GM23248 (cell line): ENCODE measurements at places on chromosomes 2 and 18. TPM values are rescaled to one million over a fixed set of nuclear protein-coding genes. Genes with fewer than 3 reads are reported as not detected.

Gene IL37
- not detected in 2 replicates for total RNA-seq

Gene DNAJC5G
- total RNA-seq = not detected in 2 replicates

Gene CHRNG
- not detected in 2 replicates for total RNA-seq

GRCh38 chr2:215369181-215369760 lies 57.4 kb downstream of the ATIC start:
- DNase-seq = peak; percentile 56
- no peak overlapping the region for H3K4me3 ChIP-seq
- H3K4me1 ChIP-seq = peaks cover 40% of the 10 kb centered on the region
- peak overlapping the region; percentile 70 for H3K27ac ChIP-seq

DNA sequence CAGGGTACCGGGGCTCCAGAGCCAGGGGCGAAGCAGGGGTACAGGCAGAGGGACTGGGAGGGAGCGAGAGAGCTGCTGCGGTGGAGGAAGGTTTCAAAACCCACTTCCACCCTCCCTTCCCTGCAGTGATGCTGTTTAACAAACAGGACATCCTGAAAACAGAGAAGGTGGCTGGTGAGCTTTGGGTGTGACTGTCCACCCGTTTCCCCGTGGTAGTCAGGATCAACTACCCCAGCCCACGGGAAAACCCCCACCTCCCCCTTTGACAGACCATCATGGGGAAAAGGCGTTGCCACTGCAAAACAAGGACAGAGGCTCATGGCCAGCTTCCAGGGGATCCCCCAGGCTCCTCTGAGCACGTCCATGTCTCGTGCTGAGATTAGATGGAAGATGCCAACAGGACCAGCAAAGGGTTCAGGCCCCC lies 12.9 kb downstream of the TMEM185B start:
- H3K27ac ChIP-seq = no peak overlapping the region
- H3K27me3 ChIP-seq = no peaks in the 10 kb centered on the region
- DNase-seq = no peak
- no peak overlapping the region for H3K4me3 ChIP-seq
- no peaks in the 10 kb centered on the region for H3K36me3 ChIP-seq

GRCh38 chr2:226995625-226996041 lies 159.8 kb downstream of the RHBDD1 start:
- no peaks in the 10 kb centered on the region for H3K36me3 ChIP-seq
- H3K27ac ChIP-seq = peak overlapping the region; percentile 68
- no peaks in the 10 kb centered on the region for H3K27me3 ChIP-seq
- peaks cover 20% of the 10 kb centered on the region for H3K4me1 ChIP-seq

DNA sequence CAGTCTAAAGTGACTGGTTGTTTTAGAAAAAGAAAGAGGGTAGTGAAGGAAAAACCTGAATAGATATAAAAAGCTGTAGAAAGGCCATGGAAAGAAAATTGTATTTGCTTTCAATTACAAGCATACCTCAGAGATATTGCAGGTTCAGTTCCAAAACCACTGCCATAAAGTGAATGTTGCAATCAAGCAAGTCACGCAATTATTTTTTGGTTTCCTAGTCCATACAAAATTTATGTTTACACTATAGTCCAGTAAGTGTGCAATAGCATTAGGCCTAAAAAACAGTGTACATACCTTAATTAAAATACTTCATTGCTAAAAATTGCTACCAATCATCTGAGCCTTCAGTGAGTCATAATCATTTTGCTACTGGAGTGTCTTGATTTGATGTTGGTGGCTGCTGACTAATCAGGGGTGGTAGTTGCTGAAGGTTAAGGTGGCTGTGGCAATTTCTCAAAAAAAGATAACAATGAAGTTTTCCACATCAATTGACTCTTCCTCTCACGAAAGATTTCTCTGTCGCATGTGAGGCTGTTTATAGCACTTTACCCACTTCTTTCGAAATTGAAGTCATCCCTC lies 2003.8 kb upstream of the PIK3C3 start:
- H3K4me1 ChIP-seq = peaks cover 36% of the 10 kb centered on the region
- H3K27me3 ChIP-seq = no peaks in the 10 kb centered on the region
- peak; percentile 72 for DNase-seq
- peak overlapping the region; percentile 43 for H3K27ac ChIP-seq
- H3K4me3 ChIP-seq = no peak overlapping the region
- no peaks in the 10 kb centered on the region for H3K36me3 ChIP-seq

DNA sequence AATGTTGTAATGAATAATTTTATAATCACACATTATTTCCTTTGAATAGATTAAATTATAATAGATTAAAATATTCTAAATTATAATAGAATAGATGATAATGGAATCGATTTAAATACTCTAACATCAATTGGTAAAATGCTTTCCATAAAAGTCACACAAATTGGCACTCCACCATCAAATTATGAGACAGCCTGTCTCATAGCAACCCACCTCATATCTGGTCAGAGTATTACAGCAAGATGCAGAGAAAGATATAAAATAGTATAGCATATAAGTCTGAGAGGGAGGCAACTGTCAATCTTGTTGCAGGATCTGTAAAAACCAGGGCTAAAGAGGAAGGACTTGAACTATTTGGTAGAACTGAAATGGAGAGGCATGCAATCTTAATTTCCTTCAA lies 98.4 kb upstream of the NCKAP5 start:
- peaks cover 11% of the 10 kb centered on the region for H3K4me1 ChIP-seq
- H3K27ac ChIP-seq = peak overlapping the region; percentile 47
- H3K36me3 ChIP-seq = no peaks in the 10 kb centered on the region
- peak; percentile 53 for DNase-seq
- no peak overlapping the region for H3K4me3 ChIP-seq
